ENCODE measurements at places on chromosomes 2 and 18. TPM values are rescaled to one million over a fixed set of nuclear protein-coding genes. Genes with fewer than 3 reads are reported as not detected.

- no peak for DNase-seq
Observed at GRCh38 chr2:176098366-176099158, 1.0 kb upstream of the HOXD12 start.

- DNase-seq, result no peak
Observed at GRCh38 chr2:38835990-38836389, 39.7 kb downstream of the DHX57 start.

DNA sequence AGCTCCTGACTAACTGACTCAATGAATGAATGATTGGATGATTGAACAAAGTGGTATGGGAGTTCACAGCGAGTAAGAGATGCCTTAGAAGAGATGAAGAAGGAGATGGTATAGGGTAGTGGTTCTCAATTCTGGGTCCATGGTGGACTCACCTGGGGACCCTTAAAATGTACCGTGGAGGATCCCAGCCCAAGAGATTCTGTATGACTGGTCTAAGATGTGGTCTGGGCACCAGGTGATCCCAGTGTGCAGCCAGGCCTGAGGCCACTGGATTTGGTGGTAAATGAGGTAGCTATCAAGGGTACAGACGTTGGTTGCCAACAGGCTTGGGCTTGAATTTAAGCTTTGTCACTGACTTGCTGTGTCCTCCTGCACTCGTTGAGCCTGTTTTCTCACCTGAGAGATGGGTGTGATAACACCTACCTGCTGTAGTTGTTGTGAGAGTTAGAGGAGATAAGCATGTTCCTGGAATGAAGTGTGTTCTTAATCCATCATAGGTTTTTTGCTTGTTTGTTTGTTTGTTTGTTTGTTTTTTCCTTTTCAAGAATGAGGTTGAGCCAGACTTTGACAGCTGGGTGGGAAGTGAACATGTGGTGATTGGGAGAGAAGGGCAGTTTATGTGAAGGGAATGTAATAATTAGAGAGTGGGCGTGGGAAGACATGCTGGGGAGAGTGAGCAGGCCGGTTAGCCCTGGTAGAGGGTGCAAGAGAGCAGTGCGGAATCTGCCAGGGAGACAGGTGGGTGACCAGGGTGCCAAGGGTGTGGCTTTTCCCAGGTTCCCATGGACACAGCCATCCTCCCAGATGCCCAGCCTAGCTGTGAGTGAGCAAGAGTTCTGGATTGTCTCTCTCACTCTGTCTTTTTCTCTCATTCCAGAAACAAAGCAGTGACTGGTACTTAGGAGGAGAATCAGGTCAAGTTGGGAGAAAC, 31.4 kb upstream of the IL1B start:
- no peak for DNase-seq

- no peak for DNase-seq
Observed at GRCh38 chr2:201411421-201411820, 39.8 kb downstream of the TRAK2 start.

DNA sequence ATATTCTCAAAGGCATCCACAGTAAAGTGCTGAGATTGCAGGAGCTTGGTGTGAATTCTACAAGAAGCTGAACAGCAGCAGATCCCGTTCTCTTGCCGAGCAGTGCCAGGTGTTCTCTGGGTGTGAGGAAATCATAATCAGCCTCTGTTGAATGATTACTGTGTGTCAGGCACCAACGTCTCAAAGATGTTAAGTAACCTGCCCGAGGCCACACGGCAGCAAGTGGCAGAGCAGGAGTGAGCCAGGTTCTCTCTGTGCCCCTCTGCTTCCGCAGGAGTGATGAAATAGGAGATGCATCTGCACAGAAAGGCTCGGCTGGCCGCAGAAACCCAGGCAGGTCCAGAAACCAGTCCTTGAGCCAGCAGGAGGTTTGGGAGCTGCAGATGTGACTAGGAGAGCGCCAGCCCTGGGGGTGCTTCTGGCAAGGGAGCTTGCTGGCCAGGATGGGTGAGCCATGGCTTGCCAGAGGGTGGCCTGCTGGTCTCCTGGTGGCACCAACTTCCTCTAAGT, 68.4 kb downstream of the COPS7B start:
- DNase-seq, result no peak

GRCh38 chr2:18050001-18050400, 171.5 kb downstream of the KCNS3 start:
- DNase-seq, result no peak

DNA sequence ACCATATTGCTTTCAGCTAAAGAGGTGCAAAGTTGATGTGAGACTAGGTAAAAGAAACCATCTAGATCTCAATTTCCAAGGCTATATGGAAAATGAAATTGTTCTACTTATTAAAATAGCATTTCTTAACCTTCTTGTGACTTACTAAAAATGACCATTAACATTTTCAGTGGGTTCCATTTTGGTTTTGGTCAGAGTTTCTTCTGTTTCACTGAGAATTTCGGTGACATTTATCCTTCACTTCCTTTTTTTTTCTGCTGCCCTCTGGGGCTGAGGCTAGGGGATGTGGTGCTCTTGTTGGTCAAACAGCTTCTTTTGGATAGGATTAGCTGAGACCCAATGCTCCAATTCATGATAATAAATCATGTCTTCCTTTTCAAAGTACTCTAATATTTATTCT, 44.3 kb upstream of the REL start:
- no peak for DNase-seq

DNA sequence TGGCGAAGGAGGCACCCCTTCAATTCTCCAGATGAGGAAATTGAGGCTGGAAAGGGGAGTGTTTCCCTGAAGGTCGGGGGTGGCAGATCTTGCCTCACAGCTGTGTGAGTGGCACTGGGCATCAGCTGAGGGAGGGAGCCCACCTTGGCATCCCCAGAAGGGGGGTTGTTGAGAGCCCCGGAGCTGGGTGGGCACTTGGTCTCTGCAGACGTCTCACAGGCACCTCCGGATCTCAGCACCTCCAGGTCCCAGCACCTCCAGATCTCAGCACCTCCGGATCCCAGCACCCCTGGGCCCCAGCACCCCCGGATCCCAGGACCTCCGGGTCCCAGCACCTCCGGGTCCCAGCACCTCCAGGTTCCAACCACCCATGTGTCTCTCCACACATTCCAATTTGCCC, 137.9 kb downstream of the NFATC1 start:
- no peak for DNase-seq

- no peak for DNase-seq
Observed at GRCh38 chr2:30756971-30757370, 50.3 kb downstream of the CAPN13 start.

DNA sequence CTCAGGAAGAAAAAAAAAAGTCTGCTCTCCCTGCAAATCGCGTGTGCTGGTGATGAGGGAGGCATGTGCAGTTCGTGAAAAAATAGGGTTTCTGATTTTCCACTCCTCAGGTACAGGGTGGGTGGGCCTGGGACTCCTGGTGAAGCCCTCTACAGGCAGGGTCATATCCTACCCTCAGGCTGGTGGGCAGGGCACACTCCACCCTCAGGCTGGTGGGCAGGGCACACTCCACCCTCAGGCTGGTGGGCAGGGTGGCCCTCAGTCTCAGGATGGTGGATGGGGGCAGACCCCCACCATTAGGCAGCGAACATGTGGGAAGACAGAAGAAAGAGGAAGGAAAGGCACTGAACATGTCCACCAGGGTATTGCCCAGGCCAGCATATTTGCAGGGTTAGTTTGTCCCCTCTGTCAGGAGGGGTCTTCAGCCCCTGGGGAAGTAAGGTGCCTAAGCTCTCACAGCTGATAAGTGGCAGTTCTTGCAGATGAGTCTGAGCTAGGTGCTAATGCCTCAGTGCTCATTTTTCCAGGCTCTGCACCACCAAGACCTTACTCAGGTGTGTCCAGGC, 95.2 kb upstream of the RAB6C start:
- no peak for DNase-seq

GRCh38 chr2:197805715-197806633, 1.6 kb downstream of the PLCL1 start:
- DNase-seq, result no peak

DNA sequence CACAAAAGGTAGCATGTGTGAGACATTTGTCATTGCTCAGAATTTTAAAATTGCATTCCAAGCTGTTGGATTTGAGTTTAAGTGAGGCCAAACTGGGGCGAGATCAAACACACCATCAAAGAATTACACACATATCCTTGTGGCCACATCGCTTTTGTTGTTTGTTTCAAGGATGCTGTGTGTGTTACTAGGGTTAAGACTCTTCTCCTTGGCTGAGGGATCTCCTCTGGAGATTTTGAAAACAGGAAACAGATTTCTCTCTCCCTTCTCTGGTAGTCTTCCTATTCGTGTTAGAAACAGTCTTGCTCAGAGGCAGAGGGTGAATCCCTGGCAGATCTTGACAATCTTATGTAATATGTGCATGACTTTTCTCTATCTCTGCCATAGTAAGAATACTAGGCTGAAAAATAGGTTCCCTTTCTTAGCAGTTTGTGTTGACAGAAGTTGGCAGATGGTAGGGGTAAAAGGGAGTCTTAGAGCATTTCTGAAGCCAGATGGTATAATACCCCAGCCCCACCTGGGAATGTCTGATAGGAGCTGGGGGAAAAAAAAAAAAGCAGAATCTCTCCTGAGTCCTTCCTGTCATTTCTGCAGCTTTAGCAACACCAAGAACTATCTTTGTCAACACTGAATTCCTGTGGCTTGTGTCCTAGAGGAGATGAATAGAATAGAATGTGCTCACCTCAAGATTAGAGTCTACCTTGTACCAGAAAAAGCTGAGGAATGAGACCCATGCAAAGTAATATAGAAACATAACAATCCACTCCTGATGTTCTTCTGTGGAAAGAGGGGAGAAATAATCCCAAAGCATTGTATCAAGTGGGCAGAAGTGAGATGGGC, 101.8 kb downstream of the XRCC5 start:
- peak; percentile 26 for DNase-seq

DNA sequence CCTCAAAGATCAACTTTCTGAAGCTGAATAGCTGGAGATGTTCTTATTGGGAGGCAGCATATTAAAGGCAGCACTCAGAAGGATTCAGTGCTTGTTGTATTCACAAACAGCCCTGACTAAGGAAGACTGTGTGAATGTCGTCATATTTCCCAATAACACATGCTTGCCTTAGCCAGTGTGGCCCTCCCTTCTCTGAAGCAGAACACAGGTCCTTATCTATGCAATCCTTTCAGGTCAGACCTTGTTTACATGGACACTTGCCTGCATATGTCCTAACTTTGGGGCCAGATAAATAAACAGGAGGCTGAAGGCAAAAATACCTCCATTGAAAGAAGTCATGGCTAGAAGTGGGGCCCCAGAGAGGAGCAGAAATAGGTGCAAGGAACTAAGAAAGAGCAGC, 97.2 kb downstream of the SLC4A3 start:
- DNase-seq, result no peak

DNA sequence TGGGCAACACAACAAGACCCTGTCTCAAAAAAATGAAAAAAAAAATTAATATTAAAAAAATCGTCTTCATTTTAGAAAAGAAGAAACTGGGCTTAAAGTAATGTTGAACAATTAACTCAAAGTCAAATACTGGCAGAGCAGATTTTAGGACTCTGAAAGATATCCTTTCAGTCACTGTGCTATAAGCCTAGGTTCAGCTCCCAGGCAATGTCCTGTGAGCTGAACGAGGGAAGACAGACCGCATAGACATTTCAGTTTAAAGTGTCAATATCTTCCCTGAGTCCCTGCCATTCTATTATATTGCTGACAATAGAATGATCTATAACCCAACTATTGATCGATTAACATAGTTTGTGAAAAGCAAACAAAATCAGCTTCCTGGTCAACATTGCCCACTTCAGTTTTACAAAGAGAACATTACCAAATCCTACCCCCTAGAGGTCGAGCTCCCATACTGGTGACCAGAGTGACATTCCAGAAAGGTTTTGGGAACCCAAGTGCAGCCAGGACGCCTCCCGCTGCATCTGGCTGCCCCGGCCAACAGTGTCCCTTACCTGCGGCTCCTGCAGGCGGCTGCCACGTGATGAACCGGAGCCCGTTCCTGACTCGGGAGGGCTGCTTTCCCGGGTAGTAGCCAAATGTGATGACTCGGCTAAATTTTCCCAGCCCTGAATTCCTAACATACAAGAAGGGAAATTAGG, 639 bp downstream of the MRO start:
- no peak for DNase-seq

DNA sequence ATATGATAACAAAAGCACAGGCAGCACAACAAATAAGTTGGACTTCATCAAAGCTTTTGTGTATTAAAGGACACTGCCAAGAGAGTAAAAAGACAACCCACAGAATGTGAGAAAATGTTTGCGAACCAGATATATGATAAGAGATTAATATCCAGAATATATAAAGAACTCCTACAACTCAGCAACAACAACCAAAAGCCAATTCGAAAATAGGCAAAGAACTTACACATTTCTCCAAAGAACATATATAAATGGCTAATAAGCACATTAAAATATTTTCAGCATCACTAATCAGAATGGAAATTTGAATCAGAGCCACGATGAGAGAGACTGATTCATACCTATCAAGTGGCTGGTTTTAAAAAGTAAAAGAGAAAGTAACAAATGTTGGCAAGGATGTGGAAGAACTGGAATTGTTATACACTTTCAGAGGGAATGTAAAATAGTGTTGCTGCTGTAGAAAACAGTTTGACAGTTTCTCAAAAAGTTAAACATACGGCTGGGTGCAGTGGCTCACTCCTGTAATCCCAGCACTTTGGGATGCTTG, 25.2 kb downstream of the EPB41L5 start:
- DNase-seq, result no peak

DNA sequence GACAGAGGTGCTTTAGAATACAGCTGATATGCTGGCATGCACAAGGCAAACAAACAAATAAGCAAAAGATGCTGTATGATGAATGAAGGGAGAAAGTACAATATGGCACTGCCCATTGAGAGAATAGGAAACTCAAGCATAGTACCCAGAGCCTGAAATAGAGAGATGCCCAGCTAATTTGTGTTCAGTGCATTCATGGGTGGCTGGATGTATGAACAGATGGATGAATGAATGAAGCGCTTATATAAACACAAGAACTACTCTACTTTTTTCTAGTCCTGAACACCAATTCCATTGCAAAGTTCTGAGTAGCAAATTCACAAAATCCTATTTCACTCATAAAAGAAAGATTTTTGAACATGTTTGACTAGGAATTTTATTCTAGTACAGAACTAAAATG, 756.3 kb downstream of the SATB2 start:
- DNase-seq, result no peak

- no peak for DNase-seq
Observed at GRCh38 chr18:46712406-46712805, 44.4 kb downstream of the ST8SIA5 start.

- no peak for DNase-seq
Observed at GRCh38 chr2:241777686-241778627, 1.3 kb downstream of the GAL3ST2 start.

- DNase-seq, result no peak
Observed at GRCh38 chr2:10911291-10912075, at the start of gene KCNF1. KCNF1 (plus strand) TSS chr2:10911934; CDS start chr2:10912427, 493 bp downstream.

MALT1 gene
- total RNA-seq, result 7.8 TPM

APLF gene
- total RNA-seq, result 5.4 TPM

UGT1A4 gene
- not detected for total RNA-seq

SANBR gene
- total RNA-seq, result 4.6 TPM

RBM44 gene
- 0.27 TPM for total RNA-seq

HOXD3 gene
- total RNA-seq, result not detected

KHK gene
- total RNA-seq, result 4.0 TPM

EPC2 gene
- total RNA-seq, result 32.9 TPM

NT5C1B gene
- total RNA-seq, result not detected

SLC25A12 gene
- total RNA-seq, result 14.0 TPM

ASNSD1 gene
- 15.1 TPM for total RNA-seq

Data from hematopoietic multipotent progenitor cell (in vitro differentiated cells).